ENCODE measurements at places on chromosomes 6 and 20.

- no peak for DNase-seq
Observed at GRCh38 chr6:133289733-133290306, 48.7 kb downstream of the EYA4 start.

GRCh38 chr6:56746767-56747504 lies 104.2 kb upstream of the DST start:
- DNase-seq = no peak

DNA sequence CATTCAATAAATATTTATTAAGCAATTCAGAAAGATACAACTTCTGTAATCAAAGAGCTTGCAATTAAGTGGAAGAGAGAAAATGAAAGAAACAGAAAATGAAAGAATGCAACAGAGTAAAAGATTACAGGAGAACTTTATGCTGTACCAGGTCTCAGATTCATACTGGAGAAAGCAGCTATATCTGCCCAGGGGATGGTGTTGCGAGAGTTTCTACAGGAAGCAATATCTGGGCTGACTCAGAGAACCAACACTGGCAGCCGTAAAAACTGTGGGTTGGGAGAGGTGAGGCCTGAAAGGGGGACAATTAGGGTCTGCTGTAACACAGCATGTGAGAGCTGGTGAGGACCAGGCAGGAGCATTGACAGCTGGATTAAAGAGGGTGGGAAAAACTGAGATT lies 256.7 kb upstream of the TCF21 start:
- no peak for DNase-seq

DNA sequence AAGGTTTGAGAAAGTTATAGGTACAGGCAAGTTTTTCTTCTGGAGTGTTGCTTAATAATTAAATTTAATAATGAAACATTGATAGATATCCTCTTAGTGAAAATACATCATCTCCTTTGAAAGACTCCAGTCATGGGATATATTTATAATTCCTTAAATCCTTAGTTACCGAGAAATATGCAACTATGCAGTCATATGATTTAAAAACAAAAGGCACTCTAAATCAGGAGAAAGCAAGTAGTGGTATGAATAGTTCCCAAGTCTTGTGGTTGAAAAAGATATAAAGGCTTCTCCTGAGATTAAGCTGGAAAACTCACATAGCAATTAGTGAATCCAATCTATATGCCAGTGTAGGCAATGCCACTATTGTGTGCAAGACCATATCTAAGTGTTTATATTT lies 475.4 kb downstream of the EYS start:
- no peak for DNase-seq

- no peak for DNase-seq
Observed at GRCh38 chr20:47780720-47781389, 4.4 kb downstream of the SULF2 start.

GRCh38 chr6:155436981-155437749 lies 18.5 kb downstream of the NOX3 start:
- DNase-seq = no peak

- no peak for DNase-seq
Observed at GRCh38 chr6:46130666-46131065, 877 bp downstream of the ENPP4 start.

DNA sequence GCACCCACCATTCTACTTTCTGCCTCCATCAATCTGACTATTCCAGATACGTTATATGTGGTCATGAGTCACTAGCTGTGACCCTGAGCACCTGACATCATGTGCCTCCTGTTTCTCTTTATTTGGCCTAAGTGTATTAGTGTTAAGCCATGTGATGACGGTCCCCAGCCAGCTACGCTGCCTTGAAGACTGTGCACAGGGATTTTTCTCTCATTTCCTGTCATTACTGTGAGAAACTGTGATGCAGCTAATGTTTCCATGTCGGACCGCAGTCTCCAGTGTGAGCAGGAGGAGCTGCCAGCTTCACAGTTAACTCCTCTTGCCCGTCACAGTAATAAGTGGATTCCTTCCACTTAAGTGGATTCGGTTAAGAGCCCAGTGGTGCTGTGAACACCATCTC lies 9.9 kb upstream of the SPATS1 start:
- no peak for DNase-seq

All from ascending aorta (tissue), 2 donors.